ENCODE measurements at places on chromosomes 5 and 9.

- DNase-seq, result no peak
Measured at GRCh38 chr5:96703384-96703920, 41.3 kb downstream of the CAST start.

GRCh38 chr5:104733063-104733669, 1170.6 kb upstream of the NUDT12 start:
- no peak for DNase-seq

GRCh38 chr5:68126886-68127285, 88.7 kb upstream of the PIK3R1 start:
- DNase-seq, result no peak

- DNase-seq, result no peak
Measured at GRCh38 chr9:84750152-84750865, 80.8 kb downstream of the NTRK2 start.

GRCh38 chr5:76084496-76085242, 1.5 kb downstream of the SV2C start:
- DNase-seq, result no peak

DNA sequence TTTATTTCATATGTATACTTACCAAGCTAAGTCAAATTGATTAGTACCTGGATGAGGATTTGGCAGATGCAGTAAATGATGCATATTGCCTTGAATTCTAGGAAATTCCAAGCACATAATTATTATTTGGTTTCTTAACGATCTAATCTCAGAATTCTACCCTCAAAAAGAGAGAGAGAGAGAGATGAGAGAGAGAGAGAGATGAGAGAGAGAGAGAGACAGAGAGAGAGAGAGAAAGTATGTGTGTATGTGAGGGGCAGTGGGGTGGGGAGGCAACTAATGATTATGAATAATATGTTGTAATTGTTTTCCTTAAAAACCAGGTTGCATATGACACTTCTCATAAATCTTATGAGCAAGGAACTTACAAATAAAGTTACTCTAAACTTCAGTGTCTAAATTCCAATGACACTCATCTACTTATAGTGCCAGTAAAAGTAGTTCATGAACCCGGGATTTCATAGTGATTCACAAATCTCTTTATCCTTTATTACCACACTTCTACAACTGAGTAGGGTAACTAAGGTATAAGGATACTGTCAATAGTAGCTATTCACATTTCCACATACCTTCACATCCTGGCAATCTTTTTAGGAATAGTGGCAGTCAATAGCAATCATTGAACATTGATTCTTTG, 60.5 kb upstream of the EDIL3 start:
- DNase-seq, result no peak

Data from left forelimb (tissue), 1 donor.